ENCODE measurements at places on chromosomes 3 and 15.

GRCh38 chr3:23949784-23950183 is 4.7 kb downstream of the NR1D2 start:
- no peak for DNase-seq

GRCh38 chr3:151012753-151013152 is 40.2 kb upstream of the CLRN1 start:
- DNase-seq, result no peak

GRCh38 chr15:79939399-79939798 is 31.6 kb downstream of the BCL2A1 start:
- DNase-seq, result no peak

DNA sequence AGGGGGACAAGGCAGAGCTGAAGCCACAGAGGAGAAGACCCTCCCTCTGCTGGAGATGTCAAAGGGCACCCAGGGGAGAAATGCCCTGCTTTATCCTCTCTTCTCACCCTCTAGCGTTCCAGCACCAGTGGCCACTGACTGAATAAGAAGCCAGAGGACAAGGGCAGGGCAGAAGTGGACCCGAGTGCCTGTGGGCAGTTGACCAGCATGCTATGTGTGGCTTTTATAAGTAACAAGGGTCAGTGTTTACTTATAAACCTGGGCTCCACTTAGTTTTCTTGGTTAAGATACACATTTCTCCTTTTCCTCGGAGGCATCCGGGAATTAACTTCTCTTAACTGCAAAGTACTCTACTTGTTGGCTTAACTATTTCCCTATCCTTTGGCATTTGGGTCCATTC is 13.3 kb upstream of the HDAC11 start:
- DNase-seq, result no peak

GRCh38 chr15:52710708-52711389 is 31.7 kb upstream of the ATOSA start:
- DNase-seq, result no peak

- DNase-seq, result peak; percentile 13
Observed at GRCh38 chr15:45307230-45307924, 55.3 kb downstream of the SLC28A2 start.

Data from CD4-positive, alpha-beta T cell treated with Interleukin-12 subunit alpha and Interleukin-12 subunit beta, for 1 hour (primary cell).